ENCODE measurements at places on chromosomes 7 and 10.

DNA sequence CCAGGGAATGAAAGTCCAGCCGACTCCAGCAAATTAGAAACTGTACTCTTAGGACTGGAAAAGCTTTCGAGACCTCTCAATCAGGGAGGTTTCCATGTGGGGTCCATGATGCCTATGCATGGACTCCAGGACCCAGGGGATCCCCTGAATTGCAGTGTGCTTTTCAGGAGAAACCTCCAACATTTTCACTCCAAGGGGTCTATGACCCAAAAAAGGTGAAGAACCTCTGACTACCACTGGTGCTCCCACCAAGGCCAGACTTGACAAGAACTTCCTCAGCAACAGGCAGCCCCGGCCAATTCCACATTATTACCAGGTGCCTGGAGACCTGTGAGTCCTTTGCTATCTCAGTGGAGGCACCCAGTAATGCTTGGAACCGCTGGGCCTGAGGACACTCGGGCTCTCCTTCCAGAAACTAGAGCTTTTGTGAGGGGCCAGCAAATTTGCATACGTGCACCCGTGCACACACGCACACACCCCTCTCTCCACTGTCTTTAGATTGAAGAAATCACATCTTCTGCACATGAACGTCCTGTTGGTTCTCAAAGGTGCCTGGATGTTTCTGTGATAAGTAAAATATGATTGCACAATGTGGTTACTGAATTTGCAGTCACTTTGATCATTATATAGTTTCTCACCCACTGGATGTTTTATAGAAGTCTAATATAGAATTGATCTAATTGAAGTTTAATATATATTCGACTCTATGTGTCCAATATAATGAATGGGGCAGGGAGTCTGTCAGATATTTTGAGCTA lies 54.7 kb downstream of the SYPL1 start:
- DNase-seq = no peak

- DNase-seq = no peak
These were observed 55.3 kb downstream of the COBL start for GRCh38 chr7:51261117-51261835.

DNA sequence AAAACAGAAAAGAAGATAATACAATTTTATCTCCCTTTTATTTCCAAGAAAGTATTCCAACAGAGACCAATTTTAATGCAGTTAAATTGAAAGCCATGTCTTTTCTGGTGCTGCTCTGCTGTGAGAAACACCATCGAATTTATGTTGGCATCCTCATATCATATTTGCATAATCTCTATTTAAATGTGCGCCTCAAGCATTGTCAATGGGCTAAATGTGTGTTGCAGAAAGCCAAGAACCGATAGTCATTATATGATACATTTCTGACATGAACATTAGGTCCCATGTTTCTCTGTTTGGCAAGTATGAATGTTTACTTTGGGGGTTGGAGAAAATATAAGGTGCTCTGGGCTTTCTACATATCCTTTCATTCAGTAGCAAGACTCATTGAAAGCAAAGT lies 1023.5 kb upstream of the CELF2 start:
- no peak for DNase-seq

- no peak for DNase-seq
These were observed 472.0 kb downstream of the RPS24 start for GRCh38 chr10:78505657-78506056.

- no peak for DNase-seq
These were observed 96.5 kb upstream of the DKK1 start for GRCh38 chr10:52217531-52217930.

GRCh38 chr10:20746856-20747255 lies 150.3 kb downstream of the NEBL start:
- no peak for DNase-seq

GRCh38 chr7:44145969-44146911 lies 5.1 kb upstream of the MYL7 start:
- no peak for DNase-seq

All from RWPE2 (cell line).